ENCODE measurements at places on chromosomes 4 and X. TPM values are rescaled to one million over a fixed set of nuclear protein-coding genes. Genes with fewer than 3 reads are reported as not detected.

CXXC4 gene
- total RNA-seq: not detected

FAM53A gene
- total RNA-seq: 0.72 TPM

ODAPH gene
- total RNA-seq: not detected

PFKFB1 gene
- 0.03 TPM for total RNA-seq

ZFP92 gene
- total RNA-seq: 0.23 TPM

METTL14 gene
- 18.2 TPM for total RNA-seq

PHOX2B gene
- not detected for total RNA-seq

PRSS12 gene
- 16.6 TPM for total RNA-seq

HPGD gene
- total RNA-seq: 0.20 TPM

MAP3K15 gene
- 0.13 TPM for total RNA-seq

TEX13B gene
- total RNA-seq: not detected

SLC10A7 gene
- total RNA-seq: 11.1 TPM

ETDB gene
- total RNA-seq: not detected

FGFBP1 gene
- not detected for total RNA-seq

H2BW2 gene
- total RNA-seq: not detected

RASGEF1B gene
- 1.1 TPM for total RNA-seq

NAP1L5 gene
- total RNA-seq: 7.8 TPM

BEX1 gene
- total RNA-seq: 8.7 TPM

CDKL2 gene
- total RNA-seq: 2.3 TPM

KLHL8 gene
- 16.4 TPM for total RNA-seq

MAGEB10 gene
- total RNA-seq: not detected

PSAPL1 gene
- total RNA-seq: not detected

AREG gene
- total RNA-seq: 0.30 TPM
